Lower lobe of right lung (tissue), 2 donors: ENCODE measurements at places on chromosomes 3 and 15.

DNA sequence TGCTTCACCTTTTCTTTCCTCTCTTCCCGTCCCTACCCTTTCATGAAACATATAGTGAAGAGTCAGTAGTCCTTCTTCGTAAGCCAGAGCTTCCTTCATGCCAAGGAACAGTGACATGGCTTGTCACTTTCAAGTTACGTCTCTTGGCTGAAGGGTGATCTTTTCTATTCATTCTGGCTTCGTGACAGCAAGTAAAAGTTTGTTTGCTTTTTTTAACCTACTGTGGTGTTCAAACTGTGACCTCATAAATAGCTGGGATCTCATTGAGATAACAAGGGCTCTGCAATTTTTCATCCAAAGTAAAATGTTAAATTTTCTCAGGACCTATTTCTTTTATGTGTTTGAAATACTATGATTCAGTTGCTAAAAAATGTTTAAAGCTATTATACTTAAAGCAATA is 10.5 kb downstream of the CDIN1 start:
- no peak for DNase-seq

- DNase-seq: no peak
Observed at GRCh38 chr15:31561156-31561555, 234.5 kb downstream of the KLF13 start.

GRCh38 chr3:67875338-67875737 is 220.9 kb upstream of the SUCLG2 start:
- no peak for DNase-seq

DNA sequence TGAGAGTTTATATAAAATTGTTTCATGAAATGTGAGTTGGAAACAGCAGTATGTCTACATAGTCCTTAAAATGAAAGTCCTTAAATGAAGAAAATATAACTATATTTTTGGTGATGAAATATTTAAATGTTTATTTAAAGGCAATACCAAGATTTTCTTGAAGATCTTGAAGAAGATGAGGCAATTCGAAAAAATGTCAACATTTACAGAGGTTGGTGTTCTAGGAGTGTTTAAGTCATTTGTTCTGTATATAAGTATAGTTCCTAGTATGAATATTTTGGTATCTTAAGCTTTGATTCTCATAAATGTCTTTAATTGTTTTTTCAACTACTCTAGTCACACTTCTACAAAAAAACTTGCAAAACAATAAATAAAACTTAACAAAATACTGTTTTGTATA is 29.0 kb downstream of the NMD3 start:
- DNase-seq: no peak

DNA sequence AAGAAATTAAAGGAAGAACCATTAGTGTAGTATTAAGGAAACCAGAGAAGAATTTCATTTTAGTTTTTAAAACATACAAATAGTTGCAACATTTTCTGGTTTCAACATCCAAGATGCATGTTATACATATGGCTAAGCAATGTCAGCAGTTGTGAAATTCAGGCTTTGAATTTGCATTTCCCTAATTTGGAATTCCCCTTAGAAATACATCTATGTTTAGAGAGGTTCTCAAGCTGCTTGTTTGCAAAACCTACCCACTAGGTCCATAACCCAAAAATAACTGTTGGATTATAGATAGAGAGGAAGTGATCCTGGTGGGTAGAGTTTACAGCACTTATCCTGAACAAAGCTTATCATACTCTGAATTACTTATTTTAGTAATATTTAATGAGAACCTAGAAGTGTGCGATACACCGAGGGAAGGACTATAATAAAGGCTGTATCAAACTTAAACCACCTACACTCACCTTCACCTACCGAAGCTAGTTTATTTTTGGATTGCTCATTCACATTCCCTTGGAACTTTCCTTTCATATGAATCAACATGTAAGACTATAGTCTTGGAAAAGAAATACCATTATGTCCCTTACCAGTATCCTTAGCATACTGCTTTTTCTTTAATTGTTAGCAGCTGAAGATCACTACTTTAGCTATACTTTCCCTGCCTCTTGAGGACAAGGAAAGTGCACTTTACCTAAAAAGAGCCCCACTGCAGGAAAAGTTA is 60.6 kb downstream of the CHAC1 start:
- no peak for DNase-seq

DNA sequence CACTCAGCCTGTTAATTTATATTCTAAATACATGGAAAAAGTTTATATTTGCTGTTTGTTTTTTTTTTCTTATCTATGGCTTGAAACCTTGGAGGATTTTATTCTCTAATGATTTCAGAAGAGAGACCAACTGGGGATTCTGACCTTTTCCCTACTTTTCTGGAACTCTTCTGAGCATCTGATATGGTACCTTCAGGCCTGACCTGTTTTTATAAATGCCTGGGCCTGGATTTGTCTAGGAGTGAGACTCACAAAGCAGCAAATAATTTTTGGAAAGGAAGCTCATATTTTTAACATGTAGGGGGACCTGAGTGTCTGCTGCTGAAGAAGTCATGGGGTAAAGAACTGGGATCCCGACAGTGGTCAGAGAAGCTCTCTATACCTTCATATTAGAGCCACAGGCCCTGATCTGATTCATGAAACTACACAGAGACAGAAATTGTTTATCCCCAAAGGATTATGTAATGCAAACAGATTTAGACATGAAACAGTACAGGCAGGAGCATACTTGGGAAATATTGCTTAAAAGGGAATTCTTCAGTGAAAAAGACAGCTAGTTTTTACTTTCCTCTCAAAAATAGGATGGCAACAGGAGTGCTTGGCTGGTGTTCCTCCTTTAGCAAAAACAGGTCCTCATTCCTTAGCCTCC is 15.9 kb downstream of the PPM1L start:
- no peak for DNase-seq

DNA sequence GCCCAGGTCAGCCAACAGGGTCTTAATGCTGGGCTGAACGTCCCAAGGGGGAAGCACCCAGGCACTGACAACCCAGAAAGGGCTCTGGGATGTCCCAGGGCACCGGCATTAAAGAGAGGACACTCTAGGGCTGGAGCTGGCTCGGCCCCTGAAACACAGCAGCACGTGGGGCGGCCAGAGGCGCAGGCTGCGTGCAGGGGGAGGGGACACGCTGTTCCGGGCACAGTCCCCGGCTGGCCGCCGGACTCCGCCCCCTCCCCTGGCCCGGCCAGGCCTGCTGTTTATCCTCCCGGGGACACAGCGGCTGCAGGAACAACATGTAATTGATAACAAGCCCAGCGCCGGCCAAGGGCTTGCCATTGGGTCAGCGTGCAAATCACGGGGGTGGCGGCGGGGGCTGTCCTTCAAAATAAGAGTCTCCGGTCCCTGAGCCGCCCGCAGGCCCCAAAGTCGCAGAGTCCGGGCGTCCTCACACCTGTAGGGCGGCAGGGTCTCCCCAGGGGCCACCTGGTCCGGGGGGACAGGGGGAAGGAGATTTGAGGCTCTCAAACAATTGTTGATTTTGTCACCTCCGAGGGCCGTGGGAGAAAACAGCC is 1.3 kb downstream of the KLF15 start:
- DNase-seq: peak; percentile 96

DNA sequence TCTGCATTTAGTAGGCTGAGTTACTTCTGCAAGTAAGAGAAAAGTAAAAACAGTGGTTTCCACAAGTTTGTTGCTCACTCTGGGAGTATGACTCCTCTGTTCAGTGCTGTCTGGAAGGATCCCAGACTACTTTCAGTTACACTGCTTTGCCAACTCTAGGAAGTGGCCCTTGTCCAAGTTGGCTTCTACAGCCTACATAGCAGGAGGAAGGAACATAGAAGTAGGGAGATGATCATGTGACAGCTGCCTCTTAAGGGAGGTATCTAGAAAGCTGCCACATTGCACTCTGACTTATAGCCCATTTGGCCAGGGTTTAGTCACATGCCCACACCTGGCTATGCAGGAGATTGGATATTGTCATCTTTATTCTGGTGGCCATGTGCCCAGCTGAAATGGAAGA is 298.1 kb downstream of the NSUN3 start:
- DNase-seq: no peak

- no peak for DNase-seq
Observed at GRCh38 chr3:142279965-142280590, 54.7 kb upstream of the GK5 start.

- no peak for DNase-seq
Observed at GRCh38 chr15:70447521-70447920, 315.8 kb downstream of the UACA start.

- DNase-seq: no peak
Observed at GRCh38 chr15:84591815-84592214, 9.0 kb upstream of the ZSCAN2 start.

DNA sequence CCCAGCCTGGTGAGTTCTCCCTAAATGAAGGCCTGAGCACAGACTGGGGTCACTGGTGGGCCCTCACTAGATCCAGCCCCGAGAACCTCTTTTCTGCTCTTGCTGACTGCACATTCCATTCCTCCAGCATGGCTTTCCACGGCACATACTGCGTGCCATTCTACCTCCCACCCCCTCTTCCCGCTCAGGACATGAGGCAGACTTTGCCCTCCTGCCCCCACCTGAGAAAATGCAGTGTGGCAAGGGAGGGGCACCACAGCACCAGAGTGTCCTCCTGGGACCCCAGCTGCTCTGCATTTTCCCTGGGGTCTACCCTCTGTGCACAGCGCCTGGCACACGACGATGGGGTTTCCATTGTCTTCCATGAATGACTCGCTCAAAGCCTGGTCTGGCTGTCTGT is 6.1 kb upstream of the SLCO2A1 start:
- DNase-seq: no peak

DNA sequence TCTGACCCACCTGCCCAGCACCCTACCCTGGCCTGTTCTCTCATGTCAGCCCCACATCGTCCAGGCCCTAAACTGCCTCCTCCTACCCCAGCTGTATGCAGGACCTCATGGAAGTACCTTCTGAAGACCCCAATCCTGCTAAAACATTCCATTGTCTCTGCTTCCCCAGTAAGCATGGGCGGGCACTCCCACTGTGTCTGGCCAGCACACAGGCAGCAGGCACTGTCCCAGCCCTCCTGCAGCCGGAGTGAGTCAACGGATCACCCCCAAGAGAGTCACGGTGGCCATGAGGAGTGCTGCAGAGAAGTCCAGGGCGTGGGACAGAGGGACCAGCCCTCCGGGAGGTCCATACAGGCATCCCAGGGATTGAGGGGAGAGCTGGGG is 36.4 kb upstream of the SLCO2A1 start:
- no peak for DNase-seq

DNA sequence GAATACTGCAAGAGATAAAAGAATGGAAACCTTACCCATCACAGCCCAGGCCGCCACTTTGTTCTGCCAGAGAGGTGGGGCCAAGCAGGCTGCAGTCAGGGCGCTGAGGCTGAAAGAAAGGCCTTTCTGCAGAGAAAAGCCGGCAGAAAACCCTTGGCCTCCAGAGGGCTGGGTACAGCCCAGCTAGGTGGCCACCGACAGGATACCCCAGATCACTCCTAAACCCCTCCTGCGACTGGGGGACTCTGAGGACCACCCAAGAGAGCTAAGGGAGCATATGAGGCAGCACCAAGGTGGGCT is 69.3 kb downstream of the SMAD6 start:
- no peak for DNase-seq

GRCh38 chr3:12454816-12455121 is 29.5 kb upstream of the TSEN2 start:
- DNase-seq: no peak

DNA sequence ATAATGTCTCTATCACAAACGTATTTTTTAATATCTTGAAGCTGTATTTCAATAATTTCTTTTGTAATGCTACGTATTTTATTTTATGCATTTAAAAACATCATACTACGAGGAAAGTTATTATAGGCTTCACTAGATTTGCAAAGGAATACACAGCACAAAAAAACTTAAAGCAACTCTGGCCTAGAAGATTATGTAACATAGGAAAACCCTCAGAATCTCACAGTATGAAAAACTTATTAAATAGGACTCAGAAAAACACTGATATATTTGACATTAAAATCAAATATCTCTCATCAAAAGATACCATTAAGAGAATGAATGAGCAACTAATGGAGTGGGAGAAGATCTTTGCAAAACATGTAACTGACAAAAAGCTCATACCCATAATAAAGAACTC is 63.7 kb downstream of the DMXL2 start:
- DNase-seq: no peak

DNA sequence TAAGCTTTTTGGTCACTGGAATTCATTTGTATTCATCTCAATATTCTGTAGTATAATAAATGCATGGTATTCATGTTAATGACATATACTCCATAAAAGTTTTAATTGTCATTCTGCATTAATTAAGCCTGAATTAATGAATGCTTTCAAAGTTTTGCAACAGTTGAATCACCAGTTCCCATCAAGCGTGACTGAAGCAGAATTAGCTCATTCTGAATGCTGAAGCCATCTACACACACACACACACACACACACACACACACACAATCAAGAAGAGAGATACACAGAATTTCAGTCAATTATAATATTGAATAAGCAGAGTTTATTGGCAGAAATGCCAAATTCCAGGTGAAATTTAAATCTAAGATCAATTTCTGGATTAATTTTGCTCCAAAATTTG is 252.1 kb upstream of the KCNMB2 start:
- no peak for DNase-seq

- no peak for DNase-seq
Observed at GRCh38 chr3:43030162-43030935, 51.2 kb downstream of the GASK1A start.

DNA sequence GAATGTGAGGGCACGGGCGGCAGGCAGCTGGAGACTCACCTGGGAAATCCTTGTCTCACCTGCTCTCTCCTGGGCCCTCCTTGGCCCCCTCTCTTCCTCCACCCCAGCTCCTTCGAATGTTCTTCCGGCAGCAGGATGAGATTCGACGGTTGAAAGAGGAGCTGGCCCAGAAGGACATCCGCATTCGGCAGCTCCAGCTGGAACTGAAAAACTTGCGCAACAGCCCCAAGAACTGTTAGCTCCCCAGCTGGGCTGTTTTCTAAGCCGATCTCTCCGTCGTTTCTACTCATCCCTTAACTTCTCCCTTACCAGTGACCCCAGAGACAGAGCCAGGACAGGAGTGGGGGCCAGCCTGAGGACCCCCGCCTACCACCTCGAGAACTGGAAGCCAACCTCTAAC is 95.0 kb downstream of the ANP32A start:
- DNase-seq: peak; percentile 58

DNA sequence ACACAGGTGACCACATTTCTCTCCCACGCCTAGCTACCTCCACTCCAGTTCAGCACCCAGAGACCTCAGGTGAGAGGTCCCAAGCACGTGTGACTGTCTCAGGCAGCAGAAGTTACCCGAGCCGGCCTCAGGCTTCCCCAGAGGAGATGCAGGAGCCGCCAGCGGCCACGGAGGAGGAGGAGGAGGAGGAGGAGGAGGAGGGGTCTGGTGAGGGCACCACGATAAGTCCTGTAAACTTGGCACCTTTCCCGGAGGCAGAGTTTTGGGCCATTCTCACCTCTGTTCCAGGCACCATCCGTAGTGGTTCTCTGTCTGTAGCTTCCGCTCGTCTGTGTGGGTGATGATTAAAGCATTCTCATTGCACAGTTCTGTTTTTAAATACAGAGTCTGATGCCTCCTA is 56.1 kb downstream of the CCK start:
- DNase-seq: no peak

GRCh38 chr15:23564821-23565394 is 566 bp upstream of the MKRN3 start:
- DNase-seq: no peak

GRCh38 chr15:50747523-50747922 is 18.0 kb downstream of the SPPL2A start:
- no peak for DNase-seq

- DNase-seq: no peak
Observed at GRCh38 chr3:90184861-90185260, 1077.4 kb downstream of the EPHA3 start.
